ENCODE measurements at places on chromosomes 1 and 21.

DNA sequence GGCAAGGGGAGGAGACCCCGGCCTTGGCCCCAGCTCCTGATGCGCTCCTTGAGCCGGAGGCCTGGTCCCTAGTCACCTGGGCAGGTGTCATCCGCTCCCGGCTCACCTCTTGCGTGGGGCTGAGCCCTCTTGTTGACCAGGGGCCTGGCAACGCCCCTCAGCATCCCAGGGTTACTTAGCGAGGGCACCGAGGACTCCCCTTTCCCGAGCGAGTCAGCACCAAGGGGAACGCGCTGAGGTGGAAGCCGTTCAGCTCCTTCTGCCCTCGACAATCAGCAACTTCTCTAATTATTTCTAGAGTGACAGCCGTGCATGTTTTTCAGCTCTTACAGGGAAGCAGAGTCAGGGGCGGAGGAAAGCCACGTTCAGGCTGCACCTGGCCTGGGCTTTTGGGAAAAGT, 522 bp downstream of the SLC45A1 start:
- peak; percentile 14 for DNase-seq

- no peak for DNase-seq
Observed at GRCh38 chr1:79364896-79365295, 358.4 kb upstream of the ADGRL4 start.

DNA sequence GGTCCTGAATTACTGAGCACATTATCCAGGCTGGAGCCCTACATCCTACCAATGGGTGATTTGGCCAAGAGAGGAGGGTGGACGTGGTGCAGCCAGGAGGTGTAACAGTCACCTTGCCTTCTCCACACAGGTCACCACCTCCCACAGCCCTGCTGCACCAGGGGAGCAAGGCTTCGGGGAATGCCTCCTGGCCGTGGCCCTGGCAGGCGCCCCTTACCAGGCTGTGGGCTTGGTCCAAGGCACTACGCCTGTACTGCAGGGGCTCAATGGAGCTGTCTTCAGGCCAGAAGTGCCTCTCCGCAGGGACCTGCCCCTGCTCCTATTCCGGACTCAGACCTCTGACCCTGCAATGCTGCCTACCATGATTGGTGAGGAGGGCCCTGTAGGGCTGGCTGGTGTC, 26.0 kb downstream of the HMGCS2 start:
- no peak for DNase-seq

DNA sequence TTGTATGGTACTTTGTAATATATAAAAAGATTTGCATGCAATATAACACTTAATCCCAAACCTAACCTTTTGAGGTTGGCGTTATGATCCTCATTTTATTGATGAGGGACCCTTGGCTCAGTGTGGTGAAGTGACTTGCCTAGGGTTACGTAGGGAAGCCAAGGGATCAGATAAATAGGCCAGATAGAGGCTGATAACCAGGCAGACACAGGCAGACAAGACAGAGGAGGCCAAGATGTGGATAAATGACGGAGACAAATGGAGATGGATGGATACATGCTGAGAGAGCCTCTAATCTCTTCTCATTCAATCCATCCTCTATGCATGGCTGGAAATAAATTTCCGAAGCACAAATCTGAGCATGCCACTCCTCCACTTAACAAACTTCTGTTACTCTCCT, 136.9 kb upstream of the SPATA6 start:
- no peak for DNase-seq

- DNase-seq: no peak
Observed at GRCh38 chr1:193525411-193525810, 339.0 kb upstream of the B3GALT2 start.

GRCh38 chr1:166032572-166033371, 134.0 kb downstream of the FAM78B start:
- DNase-seq: no peak

GRCh38 chr1:182446033-182446669, 3.8 kb upstream of the RGSL1 start:
- peak; percentile 34 for DNase-seq

- no peak for DNase-seq
Observed at GRCh38 chr1:116874733-116875249, 34.9 kb upstream of the PTGFRN start.

DNA sequence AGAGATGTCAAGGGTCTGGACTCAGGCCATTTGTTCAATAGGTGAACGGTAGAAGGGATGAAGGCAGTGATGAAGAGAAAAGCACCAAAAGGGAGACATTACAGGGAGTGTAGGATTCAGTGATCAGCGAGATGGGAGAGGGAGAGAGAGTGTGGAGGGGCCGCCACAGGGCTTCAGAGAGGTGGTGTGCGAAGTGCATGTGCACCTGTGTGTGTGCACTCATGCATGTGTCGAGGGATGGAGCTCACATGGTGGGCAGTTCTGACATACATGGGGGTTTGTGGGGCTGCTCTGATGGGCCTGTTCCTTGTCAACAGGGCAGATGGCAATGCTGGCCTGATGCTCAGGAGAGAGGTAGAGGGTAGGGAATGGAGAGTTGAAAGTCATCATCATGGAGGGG, 11.4 kb upstream of the KCNA2 start:
- no peak for DNase-seq

- no peak for DNase-seq
Observed at GRCh38 chr1:232316864-232317263, 313.1 kb downstream of the SIPA1L2 start.

- no peak for DNase-seq
Observed at GRCh38 chr1:171628225-171628624, 6.2 kb downstream of the MYOCOS start.

DNA sequence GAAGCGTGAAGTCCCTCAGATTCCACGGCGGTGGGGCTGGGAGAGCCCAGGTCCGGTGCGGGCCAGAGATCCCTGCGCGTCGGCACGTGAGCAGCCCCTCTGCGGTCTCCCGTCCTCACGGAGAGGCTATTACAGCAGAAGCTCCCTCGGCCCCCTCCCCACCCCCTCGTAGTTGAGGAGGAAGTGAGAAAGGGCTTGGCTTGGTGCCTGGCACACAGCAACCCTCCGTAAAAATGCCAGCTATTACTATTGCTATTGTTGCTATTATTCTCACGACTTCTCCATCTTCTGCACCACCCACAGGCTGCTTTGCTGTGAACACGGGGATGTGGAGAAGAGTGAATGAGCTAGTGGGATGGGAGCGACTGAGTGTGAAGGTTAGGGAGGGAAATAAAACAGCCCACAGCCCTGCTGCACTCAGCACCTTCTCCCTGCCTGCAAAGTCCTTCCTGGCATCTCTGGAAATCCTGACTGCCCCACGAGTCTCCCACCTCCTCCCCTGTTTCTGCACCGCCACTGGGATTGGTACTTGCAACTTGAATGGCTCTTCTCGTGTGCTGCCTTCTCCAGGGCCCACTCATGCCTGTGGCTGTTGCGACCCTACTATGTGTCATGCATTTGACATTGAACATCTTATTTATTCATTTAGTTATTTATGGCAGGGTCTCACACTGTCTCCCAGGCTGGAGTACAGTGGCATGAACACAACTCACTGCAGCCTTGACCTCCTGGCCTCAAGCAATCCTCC, 26.6 kb downstream of the ZBTB18 start:
- peak; percentile 58 for DNase-seq

DNA sequence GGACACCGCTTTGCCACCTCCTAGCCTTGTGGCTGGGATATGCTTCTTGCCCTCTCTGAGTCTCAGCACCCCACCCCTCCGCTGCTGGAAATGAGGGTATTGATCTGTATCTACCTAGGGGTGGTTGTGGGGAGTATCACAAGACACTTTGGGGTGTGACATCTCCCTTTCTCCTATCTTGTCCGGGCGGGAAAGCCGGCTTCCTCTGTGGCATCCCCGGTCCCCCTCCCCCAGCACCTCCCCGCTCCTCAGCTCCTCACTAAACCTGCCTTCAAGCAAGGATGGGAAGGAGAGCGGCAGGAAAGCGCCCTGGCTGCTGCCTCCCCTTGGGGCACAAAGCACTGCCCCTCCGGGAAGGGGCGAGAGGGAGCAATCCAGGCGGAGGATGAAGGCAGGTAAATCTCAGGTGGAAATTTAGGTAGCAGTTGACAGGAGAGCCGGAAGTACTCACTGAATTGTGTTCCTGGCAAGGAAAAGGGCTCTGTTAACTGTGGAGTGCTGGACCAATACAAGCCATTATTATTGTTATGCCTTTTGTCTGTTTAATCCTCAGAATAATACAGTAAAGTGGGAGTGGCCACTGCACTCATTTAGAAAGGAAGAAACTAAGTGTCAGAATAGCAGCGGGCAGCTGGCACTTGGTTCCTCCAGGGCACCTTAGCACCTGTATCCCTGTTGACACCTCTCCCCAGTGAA, 49.0 kb upstream of the LRP8 start:
- no peak for DNase-seq

- DNase-seq: no peak
Observed at GRCh38 chr1:18341291-18342069, 139.2 kb upstream of the KLHDC7A start.

DNA sequence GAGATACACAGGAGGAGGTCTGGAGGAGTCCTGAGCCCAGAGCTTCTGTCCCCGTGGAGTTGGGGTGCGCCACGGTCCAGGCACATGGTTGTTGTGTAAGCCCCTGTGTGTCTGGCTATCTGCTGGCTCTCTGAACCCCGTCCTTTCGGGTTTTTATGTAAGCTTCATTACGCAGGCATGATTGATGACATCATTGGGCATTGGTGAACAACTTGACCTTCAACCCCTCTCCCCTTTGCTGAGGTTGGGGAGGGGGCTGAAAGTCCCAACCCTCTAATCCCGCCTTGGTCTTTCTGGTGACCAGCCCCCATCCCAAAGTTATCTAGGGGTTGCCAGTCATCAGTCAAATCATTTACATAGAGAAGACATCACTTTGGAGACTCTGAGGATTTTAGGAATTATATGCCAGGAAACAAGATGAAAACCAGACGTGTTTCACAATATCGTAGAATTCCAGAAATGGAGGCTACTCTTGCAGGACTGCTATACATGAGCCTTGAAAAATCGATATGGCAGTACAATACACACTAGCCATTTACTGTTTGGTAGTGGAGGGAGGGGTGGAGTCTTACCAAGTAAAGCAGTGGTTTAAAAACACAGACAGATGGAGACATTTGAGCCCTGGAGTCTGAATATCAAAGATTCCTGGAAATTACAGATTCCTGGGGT, 69.8 kb upstream of the SCAF4 start:
- no peak for DNase-seq

DNA sequence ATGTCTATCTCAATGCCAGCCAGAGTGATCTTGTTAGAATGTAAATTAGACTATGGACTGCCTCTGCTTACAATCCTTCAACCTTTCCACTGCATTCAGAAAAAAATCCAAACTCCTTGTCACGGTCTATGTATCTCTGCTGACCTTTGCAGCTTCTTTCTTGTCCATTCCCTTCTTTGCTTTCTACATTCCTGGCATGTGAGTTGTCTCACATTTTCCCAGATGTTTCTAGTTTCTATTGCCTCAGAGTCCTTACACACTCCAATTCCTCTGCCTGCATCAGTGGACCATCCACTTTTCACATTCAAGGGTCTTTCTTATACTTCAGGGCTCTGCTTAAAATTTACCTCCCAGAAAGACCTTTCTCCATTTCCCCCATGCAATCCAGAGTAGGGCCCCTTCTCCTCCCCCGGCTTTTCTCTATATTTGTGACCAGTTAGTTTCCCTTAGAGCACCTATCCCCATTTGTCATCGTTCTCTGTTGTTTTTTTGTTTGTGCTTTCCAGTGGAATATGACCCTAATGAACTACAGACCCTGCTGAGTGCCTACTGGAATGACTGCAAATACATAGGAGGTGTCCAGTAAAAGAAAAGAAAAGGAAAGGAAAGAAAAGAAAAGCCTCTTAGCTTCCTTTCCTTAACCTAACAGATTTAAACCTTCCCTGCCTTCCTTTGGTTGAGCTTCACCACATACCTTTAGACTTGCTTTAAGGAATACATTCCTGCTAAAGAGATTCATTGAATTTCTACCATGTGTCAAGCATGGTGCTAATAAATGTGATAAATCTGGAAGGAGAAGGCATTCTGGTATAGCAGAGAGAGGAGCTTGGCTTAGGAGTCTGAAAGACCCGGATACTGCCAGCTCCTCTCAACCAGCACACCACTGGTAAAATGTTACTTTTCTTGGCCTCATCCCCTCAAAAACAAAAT, 102.0 kb downstream of the DIRAS3 start:
- no peak for DNase-seq

DNA sequence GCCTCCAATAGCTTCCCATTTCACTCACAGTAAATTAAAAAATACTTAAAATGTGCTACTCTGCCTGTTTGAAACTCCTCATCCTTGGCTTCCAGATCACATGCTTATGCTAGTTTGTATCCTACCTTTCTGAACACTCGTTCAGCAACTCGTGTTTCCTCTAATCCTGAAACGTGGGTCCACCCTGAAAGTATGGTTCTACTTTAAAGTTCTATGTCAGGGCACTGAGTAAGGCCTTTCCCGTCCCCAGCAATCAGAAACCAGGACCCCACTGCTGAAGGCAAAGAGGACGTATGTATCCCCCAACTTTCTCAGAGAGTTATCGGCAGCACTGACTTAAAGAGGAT, 419 bp upstream of the TSEN15 start:
- no peak for DNase-seq

DNA sequence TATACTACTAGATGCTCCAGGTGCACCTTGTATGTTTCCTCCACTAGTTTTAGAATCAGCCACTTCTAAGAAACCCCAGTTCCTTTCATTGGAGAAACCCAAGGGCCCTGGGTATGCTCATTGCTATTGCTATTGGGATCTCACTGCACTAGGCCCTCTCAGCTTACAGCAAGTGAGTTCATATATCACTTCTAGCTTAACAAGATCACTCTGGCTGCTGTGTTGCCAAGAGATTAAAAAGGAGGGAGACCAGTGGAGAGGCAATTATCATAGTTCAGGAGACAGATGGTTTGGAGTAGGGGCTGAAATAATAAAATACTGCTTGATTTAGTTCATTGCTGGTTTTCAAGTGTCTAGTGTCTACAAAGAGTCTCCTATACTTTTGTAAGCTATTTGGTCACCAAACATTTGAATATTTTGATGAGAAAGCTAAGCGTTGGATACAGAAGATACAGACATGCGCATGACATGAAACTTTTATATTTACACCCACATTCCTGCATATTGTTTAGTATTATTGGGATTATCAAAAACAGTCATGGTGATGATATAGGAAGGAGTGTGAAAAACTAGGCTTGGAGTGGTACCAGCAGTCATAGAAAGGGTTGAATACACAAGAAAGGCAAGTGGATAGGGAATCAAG, 671.9 kb downstream of the ADGRL2 start:
- no peak for DNase-seq

Measured in naive B cell (primary cell).